ENCODE measurements at places on chromosomes 12 and 14. TPM values are rescaled to one million over a fixed set of nuclear protein-coding genes. Genes with fewer than 3 reads are reported as not detected.

KRT72 gene
- total RNA-seq, result not detected

HNF1A gene
- not detected for total RNA-seq

- no peak for DNase-seq
Measured at GRCh38 chr12:127667131-127667685, 599.8 kb upstream of the TMEM132C start.

GNS gene
- total RNA-seq, result 43.0 TPM

GRCh38 chr12:95143621-95144205, 70.3 kb upstream of the NR2C1 start:
- DNase-seq, result no peak

LRRIQ1 gene
- total RNA-seq, result 6.4 TPM

DNA sequence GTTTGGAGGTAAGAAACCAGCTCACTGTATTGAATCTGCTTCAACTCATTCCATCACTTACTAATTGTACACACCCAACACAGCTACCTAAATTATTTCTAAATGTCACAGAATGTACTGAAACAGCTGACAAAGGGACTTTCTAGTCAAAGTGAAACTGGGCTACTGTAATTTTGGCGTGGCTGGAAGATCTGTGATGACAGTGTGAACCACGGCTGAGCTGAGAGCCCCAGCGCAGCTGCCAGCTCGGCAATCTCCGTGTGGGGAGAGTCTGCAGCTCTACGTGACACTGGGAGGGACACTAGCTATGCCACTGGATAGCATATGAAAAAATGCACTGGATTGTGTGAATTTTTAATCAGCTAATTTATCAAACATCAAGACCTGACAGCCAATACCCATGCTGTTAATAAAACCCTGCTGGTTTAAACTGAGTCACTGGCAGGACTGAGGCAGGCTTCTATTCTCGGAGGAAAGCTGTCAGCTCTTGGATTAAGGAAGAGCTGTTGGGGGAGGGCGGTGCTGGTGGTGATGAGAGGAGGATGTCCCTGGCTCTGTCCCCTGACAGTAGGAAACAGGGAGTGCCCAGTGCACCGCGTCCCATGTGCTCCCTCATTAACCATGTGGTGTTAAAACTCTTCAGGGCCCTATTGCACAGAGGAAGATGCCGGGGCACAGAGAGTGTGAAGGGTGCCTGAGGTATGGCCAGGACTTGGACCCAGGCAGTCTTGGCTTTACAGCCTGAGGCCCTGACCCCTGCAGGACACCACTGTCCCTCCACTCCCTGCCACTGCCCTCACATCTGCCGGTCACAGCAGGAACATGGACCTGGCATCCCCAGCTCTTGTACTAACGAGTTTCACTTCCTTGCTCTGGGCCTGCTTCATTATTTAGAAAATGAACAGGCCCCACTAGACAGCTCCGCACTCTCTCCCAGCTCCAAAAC, 13.3 kb downstream of the SLC15A4 start:
- no peak for DNase-seq

DNA sequence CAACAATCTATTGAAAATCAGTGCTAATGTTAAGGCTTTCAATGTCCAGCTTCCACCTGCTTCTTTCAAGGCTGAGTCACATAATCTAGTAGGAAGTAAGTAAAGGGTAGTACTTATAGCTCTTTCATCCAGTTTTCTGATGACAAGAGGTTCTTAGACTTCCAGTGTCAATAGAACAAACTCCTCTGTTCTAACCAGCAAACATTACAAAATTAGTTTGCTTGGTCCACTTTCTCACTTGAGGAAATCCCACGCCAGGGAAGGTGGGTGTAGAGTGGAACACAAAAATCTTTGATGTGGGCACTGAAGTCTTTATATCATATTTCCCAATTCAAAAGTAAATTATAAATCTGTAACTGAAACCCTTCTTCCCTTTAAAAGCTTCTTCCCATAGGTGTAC, 2.6 kb downstream of the NPC2 start:
- no peak for DNase-seq

GRCh38 chr12:124188561-124189405, 106.1 kb upstream of the RFLNA start:
- no peak for DNase-seq

- DNase-seq, result no peak
Measured at GRCh38 chr12:93868771-93869170, 191.6 kb downstream of the CRADD start.

PRPF39 gene
- total RNA-seq, result 28.2 TPM

- no peak for DNase-seq
Measured at GRCh38 chr12:116202940-116203339, 74.6 kb downstream of the MED13L start.

PPFIA2 gene
- 7.3 TPM for total RNA-seq

GRCh38 chr14:68286667-68287066, 467.1 kb downstream of the RAD51B start:
- DNase-seq, result no peak

SLC2A14 gene
- 0.17 TPM for total RNA-seq

- no peak for DNase-seq
Measured at GRCh38 chr12:20403230-20403629, 34.9 kb downstream of the PDE3A start.

DNA sequence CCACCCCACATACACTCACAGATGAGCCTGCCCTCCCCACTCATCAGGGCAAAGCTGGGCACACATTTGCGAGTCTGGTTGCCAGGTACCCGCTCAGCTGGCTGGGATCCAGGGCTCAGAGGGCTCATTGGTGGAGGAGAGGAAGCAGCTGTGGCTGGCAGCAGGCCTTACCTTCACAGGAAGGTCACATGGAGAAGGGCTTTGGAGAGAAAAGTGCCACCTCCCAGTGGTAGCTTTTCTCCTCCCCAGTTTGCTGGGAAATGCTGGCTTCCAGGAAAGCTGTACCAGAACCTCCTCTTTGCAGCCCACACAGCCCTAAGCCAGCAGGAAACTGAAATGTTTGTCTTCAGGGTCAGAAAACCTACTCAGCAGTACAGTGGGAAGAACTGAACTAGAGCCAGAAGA, 55.6 kb downstream of the LGMN start:
- peak; percentile 84 for DNase-seq

- DNase-seq, result no peak
Measured at GRCh38 chr12:95003921-95004272, 400 bp upstream of the NDUFA12 start.

DNA sequence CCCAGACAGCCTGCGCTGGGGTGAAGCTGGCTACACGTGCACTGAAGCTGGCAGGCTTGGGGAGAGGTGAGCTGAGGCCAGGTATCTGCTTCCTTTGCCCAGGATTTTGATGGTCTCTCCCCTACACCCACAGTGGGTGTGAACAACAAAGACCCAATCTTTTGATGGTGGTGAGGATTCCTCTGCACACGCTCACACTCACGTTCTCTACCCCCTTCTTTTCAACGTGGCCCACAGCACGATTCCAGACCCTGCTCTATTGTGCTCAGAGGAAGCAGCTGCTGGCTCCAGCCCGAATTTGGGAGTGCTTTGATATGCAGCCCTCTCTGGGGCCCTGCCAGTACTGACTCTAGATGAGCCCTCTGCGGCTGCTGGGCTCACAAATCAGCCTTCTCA, 4.9 kb downstream of the CD9 start:
- no peak for DNase-seq

DNA sequence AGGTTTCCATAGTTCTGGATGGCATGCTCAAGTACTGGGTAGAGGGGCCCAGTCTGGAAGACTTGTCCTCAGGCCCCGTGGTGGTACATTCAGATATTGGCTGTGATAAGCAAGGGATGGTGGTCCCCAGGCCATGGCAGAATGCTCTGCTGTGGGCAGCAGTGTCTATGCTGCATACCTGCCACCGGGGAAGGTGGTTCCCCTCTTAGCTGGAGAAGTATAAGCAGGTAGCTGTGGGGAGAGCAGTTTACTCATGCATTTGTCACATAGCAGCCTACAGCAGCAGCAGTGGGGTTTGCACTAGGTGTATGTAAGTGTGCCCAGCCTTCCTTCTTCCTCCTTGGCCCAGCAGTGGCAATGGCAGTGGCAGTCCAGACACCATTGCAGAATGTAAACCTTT, 69.3 kb upstream of the ADAMTS20 start:
- no peak for DNase-seq

VRTN gene
- total RNA-seq, result not detected

Data from upper lobe of left lung (tissue), 6 donors.